ENCODE measurements at places on chromosomes 2 and 18. TPM values are rescaled to one million over a fixed set of nuclear protein-coding genes. Genes with fewer than 3 reads are reported as not detected.

SERPINE2 gene
- 331 TPM for total RNA-seq

TAF1B gene
- total RNA-seq, result 52.8 TPM

SULT1C3 gene
- total RNA-seq, result not detected

RNU2-63P gene
- total RNA-seq, result 11.4 TPM

SP110 gene
- 11.6 TPM for total RNA-seq

SERPINB13 gene
- total RNA-seq, result 0.49 TPM

SERPINB7 gene
- total RNA-seq, result 12.2 TPM

ARHGEF4 gene
- 2.1 TPM for total RNA-seq
